ENCODE measurements at places on chromosomes 16 and 17.

- DNase-seq = no peak
Measured at GRCh38 chr17:67049025-67049739, 4.8 kb downstream of the CACNG1 start.

- peak; percentile 28 for DNase-seq
Measured at GRCh38 chr16:85570213-85570734, 42.8 kb upstream of the GSE1 start.

- DNase-seq = no peak
Measured at GRCh38 chr17:57953705-57954396, 1.4 kb downstream of the CUEDC1 start.

GRCh38 chr16:2598133-2598641, 60.4 kb downstream of the PDPK1 start:
- DNase-seq = no peak

DNA sequence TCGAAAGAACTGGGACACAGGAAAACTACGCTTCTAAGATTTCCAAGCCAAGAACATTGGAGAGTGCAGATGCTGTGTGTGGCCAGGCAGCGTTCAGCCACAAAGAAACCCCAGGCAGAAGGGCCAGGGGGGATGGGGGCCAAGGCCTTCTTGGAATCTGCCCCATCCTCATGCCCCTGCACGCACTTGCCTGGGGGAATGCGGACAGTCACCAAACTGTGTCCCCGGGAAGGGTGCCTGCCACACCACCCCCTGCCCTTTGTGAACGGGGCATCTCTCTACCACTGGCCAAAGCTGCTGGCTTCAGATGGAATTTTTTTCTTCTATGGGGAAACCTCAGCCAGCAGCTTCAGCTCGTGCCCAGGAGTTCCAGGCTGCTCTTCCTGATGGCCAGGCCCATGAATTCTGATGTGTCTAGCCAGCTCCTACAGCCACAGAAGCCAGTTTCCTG, 32.0 kb upstream of the DNAH17 start:
- DNase-seq = no peak

DNA sequence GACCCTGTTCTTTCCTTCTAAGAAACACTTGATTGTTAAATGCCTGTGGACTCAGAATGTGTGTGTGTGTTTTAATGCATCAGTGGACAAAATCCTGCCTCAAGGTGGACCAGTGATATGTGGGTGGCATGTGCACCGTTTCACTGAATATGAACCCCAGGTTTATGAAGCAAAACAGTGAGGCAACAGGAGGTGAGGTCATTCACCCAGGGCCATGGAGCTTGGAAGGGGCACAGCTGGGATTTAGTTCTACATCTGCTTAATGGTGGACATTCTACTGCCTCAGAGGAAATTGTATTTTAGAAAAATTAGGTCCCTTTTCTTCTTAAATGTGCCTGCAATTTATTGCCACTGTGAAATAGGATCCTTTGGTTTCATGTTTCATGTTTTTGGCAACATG, 549.5 kb upstream of the EEF2KMT start:
- no peak for DNase-seq

- no peak for DNase-seq
Measured at GRCh38 chr17:50614471-50615051, 20.1 kb upstream of the ABCC3 start.

DNA sequence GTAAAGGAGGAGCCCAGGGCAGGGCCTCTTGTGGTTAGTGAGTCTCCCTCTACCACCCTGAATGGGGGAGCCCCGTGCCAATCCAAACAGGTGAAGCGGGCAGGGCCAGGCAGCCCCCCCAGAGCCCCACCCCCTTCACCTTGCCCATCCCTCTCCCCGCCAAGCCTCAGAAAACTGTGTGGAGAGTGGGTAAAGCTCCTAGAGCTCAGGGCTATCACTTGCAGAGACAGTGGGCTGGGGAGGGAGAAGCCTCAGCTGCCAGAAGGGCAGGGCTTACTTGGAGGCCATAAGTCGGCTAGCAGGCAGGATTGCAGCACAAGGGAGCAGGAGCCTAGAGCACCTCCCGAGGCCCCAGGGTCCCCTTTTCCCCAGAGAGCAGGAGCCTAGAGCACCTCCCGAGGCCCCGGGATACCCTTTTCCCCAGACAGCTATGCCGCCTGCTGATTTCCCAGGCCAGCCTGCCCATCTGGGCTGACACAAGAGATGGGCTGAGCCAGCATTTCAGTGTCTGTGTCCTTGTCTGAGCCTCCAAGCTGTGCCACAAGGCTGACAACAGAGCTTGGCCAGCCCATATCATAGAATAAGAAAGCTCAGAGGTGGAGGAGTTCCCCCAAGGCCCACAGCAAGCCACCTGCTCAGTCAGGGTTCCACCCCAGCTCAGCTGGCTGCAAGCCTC, 6.7 kb upstream of the KRT14 start:
- no peak for DNase-seq

DNA sequence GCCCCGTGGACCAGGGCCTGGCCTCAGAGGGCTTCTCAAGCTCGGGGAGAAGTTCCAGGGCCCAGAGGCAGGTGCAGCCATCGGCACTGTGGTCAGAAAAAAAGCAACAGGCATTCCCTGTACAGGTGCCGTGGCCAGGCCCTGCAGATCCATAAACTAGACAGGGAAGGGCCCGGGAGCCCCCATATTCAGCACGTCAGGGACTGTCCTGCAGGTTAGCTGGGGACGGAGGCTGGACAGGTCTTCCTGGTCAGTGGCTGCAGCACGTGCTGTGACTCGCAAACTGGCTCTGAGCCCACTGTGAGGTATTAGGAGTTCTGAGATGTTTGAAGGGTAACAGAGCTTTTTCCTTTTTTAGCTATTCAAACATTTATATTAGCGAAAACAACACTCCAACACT, 15.0 kb upstream of the C16orf95 start:
- DNase-seq = no peak

DNA sequence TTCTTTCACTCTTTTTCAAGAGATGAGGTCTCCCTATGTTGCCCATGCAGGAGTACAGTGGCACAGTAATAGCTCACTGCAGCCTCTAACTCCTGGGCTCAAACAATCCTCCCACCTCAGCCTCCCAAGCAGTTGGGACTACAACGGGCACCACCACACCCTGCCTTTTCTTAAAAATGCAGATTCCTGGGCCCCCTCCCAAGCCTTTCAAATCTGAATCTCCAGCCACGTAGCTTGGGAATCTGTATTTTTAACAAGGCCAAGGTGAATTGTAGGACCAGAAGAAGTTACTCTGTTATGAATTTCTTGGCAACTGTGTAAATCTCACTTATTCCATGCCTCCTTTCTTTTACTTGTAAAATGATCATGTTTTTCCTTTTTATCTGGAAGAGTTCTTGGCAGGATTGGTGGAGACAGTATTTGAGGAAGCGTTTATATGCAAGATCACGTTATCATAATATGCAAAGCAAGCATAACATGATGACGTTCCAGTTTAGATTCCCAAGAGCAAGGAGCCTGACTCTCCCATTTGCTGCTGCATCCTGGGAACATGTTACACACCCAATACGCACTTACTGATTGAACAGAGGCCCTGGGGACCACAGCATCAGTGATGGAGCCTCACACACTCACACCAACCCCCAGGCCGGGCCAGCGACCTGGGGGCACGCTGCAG, 44.5 kb downstream of the LITAF start:
- DNase-seq = no peak

DNA sequence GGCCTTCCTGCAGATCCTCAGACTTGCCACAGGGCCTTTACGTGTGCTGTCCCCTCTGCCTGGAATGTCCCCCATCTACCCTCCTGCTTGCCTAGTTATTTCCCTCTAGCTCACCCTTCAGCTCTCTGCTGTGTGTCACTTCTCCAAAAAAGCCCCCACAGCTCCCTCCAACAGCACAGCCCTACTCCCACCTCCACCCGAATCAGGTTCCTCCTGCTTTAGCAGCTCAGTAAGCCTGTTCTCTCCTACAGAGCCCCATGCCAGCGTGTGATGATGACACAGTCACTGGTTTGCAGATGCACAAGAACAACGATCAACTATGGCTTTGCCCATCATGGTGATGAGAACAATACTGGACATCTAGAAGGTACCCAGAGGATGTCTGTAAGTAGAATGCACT, 7.1 kb upstream of the SAMD14 start:
- no peak for DNase-seq

DNA sequence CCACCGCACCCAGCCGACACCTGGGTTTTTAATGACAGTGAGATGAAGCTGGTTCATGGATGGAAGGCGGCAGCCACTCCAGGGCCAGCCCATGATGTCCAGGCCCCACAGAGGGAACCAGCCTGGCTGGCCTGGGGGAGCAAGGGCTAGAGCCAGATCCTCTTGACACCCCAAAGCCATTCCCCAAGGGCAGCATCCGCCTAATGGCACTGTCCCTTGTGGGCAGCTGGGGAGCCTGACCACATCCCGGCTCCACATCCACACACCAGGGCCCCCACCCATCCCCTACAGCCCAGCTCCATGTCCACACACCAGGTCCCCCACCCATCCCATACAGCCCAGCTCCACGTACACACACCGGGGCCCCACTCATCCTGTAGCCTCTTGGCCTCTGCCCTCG, 53.3 kb upstream of the ACSF3 start:
- DNase-seq = no peak

DNA sequence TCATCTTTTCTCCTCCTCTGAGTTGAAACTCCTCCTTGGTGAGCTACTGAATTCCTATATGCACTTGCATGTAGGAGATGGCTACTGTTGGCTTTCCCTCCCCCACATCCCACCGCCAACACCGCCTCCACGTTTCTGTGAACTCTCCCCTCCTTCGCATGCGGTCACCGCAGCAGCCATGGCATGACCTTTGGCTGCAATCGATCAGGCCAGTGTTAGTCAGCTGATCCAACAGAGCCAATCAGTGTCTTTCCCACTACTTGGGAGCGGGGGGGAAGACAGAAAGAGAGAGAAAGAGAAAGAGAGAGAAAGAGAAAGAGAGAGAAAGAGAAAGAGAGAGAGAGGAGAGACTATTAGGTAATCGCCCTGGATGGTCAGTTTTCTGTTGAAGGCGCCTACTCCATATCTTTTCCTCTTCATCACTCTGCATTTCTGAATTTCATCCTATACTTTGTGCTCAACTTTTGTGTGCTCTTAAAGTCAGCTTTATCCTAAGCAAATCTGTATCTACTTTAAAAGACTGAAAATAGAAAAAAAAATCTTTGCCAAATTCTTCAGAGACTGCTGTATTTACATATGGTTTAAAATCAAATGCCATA, 22.7 kb downstream of the ASGR1 start:
- DNase-seq = no peak

DNA sequence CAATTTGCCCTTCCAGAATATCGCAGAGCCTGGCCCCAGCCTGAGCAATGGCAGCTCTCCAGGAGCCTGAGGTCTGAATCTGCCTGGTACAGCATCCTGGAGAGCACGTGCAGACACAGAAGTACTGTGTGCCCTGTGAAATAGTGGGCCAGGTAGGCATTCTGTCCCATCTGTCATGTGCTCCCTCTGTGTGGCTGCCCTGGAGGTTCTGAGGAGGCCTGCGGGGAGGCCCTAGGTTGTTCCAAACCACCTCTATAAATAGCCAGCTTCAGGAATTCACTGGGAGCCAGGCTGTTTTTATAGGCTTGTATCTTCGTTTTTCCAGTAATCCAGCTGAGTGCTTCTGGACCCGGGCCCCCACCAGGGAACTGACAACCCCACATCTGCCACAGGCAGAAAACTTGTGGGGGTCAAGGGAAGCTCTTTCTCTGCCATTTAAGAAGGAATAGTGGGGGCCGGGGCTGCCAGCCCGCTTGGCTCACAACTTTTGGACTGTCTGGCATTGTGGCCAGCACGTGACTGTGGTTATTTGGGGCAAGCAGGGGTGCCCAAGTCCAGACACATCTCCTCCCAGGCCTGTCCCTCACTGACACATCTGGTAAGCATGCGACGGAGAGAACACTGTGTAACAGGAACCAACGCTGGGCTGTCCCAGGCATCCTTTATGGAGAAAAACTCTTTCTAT, 356.3 kb upstream of the TNRC6C start:
- no peak for DNase-seq

GRCh38 chr17:48064638-48065037, 16.5 kb downstream of the NFE2L1 start:
- no peak for DNase-seq

GRCh38 chr16:4614571-4615383, at the start of gene UBALD1:
TSS of gene UBALD1 (minus strand) at chr16:4614888. CDS start at chr16:4614797, 91 bp downstream.
- DNase-seq = peak; percentile 81

- DNase-seq = no peak
Measured at GRCh38 chr16:83258366-83258928, 549.3 kb upstream of the HSBP1 start.

DNA sequence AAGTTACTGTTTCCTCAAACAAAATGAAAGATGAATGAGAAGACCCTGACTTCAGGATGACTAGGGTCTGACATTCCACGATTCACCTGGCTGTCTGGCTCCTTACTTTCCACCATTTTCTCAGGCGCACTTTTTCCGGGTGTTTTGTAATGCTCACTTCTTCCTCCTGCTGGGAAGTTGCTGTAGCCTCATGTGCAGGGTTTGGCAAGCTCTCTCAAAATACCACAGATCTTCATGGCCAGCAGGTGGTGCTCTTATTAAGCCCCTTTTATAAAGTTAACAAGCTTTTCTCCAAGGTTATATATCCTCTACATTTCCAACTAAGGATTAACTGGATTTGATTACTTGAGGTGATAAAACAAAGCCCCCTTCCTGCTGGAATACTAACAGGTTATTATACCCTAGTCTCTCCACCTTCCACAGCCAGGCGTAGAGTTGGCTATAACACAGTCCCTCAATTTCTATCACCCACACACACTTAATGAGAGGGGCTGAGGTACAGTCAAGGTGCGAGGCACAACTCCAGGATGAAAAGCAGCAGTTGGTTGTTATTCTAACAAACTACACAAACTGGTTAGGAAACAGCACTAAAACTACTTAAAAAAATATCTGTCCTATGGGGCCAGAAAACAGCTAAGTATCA, 45.4 kb downstream of the STH start:
- peak; percentile 24 for DNase-seq

GRCh38 chr17:57993471-57994365, 5.7 kb upstream of the VEZF1 start:
- DNase-seq = no peak

DNA sequence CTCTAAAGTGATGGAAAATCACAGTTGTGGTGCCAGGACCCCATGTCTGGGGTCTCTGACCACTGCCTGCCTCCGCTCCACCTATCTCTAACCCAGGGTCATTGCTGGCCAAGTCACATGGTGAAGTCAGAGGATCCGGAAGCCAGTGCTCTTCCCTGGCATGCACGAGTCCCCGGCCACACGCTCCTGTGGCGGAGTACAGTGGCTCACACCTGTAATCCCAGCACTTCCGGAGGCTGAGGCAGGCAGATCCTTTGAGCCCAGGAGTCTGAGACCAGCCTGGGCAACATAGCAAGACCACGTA, 21.5 kb upstream of the RBFOX3 start:
- no peak for DNase-seq

GRCh38 chr17:80361495-80362220, 53.3 kb upstream of the ENDOV start:
- no peak for DNase-seq
